Adipocyte (in vitro differentiated cells): ENCODE measurements at places on chromosomes 11 and 22.
A peak's percentile ranks its signal among the peaks of the same experiment; 100 is the strongest.

DNA sequence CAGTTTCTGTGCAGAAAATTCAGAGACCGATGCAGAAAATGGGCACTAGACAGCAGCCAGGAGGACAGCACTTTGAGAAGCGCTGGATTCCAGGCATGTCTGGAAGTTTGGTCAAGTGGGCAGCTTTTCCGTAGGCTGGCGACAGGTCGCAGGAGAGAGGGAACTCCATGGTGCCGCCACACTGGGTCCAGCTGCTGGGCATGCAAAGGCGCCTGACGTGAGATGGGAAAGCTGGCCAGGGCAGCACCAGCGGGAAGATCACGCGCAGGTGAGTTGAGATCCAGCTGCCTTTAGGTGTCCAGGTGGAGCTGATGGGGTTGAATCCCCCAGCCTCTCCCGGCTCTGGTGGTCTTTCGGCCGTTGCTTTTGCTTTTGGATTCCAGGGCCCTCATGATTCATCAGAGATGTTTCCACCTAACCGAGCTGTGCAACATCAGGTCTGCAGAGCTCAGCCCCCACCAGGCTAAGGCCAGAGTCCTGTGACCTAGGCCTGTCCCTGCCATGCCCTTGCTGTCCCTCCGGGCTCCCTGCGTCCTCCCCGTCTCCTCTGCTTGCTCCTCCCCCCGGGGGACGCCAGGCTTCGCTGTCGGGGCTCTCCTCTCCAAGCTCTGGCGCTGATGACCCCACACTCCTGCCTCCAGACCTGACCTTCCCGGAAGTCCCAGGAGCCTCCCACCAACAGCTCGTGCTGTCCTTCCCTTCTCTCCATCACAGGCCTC, 1001.7 kb downstream of the BRD1 start:
- no peak for DNase-seq

- DNase-seq = no peak
These were observed 12.0 kb upstream of the P2RY6 start for GRCh38 chr11:73260127-73260457.

- DNase-seq = no peak
These were observed 18.1 kb downstream of the IL17REL start for GRCh38 chr22:49994361-49995040.

GRCh38 chr11:111395081-111395480, 16.0 kb upstream of the POU2AF1 start:
- no peak for DNase-seq

- DNase-seq = no peak
These were observed 34.8 kb downstream of the TSPAN18 start for GRCh38 chr11:44761551-44761961.

- DNase-seq = no peak
These were observed 1023.5 kb downstream of the BRD1 start for GRCh38 chr22:48803948-48804810.

DNA sequence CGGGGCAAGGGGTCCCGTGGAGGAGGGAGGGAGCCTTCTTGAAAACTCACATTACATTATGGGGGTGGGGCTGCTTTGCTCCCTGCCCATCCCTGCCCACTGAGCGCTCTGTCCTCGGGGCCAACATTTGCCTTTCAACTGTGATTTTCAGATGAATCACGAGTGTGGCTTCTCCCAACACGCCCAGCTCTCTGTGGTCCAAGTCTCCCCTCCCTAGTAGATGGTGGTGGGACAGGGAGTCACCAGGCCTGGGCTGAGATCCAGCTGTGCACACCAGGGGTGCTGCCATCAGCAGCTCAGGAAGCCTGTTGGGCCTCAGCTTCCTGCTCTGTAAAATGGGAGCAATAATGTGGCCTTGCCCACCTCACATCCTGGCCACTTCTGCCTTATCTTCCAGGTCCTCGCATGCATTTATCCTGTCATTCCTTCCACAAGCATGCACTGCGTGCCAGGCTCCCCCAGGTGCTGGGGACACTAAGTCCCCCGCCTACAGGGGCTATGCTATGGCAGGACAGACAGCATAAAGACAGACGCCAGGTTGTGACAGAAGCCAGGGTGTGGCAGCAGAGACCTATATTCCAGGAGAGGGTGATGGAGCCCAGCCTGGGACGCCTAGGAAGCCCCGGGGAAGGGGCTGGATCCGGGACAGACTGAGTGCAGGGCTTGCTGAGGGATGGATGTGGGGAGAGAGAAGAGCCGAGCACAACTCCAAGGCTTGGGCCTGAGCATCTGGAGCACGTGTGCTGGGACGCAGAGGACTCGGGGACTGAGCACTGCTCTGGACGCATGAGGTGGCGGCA, 30.5 kb downstream of the NFAM1 start:
- DNase-seq = no peak

GRCh38 chr22:47816863-47817210, 1054.4 kb downstream of the TBC1D22A start:
- no peak for DNase-seq

- no peak for DNase-seq
These were observed 80.1 kb downstream of the SOX6 start for GRCh38 chr11:16276251-16276650.

DNA sequence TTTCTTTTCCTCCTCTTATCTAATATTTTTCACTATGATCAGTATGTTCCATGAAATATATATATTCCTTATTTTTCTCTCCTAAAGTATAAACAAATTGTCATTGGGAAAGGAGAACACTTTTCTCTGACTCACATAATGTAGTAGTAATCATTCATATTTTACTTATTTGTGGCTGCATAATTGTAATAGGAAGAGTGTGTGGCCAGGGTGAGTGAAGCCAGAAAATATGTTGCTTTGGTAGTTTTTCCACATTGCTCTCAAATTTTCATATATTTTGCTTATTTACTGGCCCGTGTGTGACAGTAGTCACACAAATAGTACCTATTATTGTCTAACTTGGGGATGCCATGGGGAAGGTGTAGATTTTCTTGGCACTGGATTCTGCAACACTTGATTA, 172.1 kb downstream of the DYNC2H1 start:
- DNase-seq = peak; percentile 32

DNA sequence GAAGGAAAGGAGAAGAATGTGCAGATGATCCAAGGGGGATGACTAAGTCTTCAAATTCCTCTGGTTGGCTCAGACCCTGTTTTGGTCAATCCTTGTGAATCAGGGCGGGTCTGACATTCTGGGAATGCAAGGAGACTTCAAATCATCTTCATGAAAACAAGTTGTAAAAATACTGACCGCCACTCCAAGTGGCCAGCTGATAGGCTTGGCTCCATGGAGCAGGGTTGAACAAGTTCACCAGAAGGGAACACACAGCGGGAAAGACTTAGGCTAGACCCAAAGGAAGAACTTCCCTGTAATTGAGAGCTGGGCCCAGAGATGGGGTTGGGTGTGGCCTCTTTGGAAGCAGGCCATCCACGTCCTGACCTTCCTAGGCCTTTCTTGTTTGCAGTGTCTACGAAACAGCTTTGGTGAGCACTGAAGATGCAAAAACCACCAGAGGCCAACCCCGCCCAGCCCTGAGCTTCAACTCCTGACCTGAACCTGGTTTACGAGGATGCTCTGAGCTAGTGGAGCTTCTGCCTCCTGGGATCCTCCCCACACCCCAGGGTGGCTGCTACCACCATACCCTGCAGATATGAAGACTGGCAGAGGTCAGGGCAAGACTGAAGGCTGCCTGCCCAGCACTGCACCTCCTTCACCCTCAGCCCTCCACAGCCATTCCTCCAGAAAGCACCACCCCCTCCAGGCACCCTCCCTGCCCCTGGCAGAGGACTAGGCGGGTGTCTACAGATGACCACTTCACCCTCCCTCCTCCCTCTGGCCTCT, 26.1 kb downstream of the GDPD5 start:
- peak; percentile 91 for DNase-seq

DNA sequence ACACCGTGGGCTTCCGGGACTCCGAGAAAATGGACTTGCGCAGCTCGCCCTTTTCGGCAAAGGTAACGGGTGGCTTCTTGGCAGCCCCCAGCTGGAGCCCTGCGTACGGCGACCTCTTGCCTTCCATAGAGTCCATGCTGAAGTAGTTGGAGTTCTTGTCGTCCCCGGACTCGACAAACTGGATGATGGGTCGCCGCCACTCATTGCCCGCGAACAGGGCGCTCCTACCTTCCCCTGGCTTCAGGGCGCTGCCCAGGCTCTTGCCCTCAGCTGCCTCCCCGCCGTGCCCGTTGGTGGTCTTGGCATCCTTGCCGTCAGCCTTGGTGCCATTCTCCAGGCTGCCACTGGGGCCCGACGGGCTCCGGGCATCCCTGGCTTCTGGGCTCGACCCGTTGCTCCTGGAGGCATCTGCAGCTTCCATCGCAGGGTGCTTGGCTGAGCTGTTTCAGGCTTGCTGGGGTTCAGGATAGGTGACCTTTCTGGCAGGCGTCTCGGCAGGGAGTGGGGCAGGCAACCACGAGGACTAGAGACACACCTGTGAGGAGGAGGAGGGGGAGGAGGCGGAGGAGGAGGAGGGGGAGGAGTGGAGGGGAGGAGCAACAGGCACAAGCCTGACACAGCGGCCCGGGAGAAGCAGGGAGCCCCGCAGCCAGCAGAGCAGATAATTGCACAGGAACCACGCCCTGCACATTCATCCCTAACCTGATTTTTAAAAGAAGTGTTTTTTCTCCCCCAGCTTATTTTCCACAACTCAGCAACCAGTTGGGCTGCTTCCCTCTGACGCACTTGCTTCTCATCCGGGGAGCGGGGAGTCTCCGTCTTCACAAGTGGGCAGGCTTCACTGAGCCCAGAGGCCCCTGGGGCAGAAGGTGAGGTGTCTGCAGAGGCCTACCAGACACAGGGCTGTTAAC, at the start of gene TRIM29:
Gene TRIM29, minus strand, starts transcription at position 503 of the 911 bp plus-strand sequence. Its CDS starts 82 bp downstream, at position 421.
- no peak for DNase-seq

DNA sequence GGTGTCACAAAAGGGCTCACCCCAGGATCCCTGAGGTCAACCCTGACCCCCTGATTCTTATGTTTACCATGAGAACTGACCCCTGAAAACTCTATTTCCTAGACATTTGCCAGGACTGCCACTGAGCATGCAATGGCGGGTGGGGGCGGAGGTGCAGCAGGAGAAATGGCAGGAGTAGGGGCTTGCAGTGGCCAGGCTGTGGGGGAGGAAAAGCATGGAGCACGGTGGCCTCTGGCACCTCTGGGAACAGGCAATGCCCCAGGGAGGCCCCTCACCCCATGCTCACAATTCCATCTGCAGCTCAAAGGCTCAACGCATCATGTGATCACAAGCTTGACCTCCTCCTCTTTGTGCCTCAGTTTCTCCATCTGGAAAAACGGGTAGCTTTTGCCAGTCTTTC, 46.5 kb upstream of the FGF3 start:
- DNase-seq = no peak

GRCh38 chr11:19555266-19555665, 157.4 kb upstream of the NAV2 start:
- no peak for DNase-seq

GRCh38 chr11:34639545-34639944, 18.7 kb downstream of the EHF start:
- DNase-seq = no peak

GRCh38 chr11:36342327-36342726, 46.2 kb downstream of the PRR5L start:
- DNase-seq = no peak

GRCh38 chr11:19519912-19520641, 192.6 kb upstream of the NAV2 start:
- no peak for DNase-seq

DNA sequence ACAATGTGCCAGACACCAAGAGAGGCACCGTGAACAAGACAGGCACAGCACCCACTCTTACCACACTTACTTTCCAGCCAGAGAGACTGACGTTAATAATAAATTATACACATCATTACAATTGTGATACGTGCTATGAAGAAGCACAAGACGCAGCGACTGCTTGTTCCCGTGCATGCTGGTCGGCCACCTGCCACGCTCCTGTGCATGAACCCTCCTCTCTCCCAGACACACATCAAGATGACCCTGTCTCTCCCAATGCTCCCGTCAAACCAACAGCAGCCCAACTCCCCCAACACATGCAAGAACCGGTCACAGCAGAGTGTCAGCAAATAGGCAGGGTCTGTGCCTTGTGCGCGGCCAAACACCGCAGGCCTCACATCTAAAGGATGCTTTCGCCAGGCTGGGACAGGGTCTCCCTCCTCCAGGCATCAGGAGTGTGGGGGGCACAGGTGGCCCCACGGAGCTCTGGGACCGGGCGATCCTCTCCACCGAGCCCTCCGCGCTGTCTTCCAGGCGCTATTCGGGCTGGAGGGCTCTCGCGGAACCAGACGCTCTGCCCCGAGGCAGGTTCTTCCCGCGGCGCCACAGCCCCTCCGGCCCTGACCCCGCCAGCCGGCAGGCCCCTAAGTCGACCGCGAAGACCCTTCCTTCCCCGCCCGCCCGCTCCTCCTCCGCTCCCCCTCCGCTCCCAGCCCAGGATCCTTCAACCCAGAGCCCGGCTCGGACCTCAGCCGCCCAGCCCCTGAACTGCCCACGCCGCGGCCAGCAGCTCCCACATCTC, 533 bp downstream of the SERGEF start:
- DNase-seq = peak; percentile 35

DNA sequence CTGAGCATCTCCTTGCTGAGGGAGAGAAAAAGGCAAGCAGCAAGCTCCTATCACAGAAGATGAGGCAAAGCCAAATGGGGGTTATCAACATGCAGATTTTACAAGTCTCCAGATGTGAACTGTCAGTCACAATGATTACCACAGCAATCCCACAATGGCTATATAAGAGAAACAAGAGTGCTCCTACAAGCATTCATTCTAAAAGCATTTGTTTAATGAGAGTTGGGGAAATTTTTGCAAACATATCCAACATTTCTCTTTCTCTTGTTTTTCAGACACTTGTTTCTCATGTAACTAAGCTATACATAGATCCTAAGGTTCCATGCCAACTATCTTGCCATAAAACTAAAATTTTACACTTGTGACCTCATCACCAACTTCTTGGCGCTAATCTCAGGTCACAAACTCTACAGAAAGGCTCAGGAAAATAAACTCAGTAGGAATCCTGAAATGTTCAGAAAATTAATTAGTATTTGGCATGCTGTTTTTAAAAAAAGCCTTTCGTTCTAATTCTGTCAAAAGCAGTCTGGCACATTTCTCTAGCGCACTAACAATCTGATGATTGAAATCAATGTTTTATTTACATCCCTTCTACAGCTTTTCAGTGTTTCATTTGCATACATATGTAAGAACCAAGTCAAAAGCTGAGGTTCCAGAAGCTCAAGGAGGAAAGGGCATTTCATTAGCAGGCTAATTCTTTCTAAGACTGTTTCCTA, 199.5 kb downstream of the TTC28 start:
- DNase-seq = no peak

DNA sequence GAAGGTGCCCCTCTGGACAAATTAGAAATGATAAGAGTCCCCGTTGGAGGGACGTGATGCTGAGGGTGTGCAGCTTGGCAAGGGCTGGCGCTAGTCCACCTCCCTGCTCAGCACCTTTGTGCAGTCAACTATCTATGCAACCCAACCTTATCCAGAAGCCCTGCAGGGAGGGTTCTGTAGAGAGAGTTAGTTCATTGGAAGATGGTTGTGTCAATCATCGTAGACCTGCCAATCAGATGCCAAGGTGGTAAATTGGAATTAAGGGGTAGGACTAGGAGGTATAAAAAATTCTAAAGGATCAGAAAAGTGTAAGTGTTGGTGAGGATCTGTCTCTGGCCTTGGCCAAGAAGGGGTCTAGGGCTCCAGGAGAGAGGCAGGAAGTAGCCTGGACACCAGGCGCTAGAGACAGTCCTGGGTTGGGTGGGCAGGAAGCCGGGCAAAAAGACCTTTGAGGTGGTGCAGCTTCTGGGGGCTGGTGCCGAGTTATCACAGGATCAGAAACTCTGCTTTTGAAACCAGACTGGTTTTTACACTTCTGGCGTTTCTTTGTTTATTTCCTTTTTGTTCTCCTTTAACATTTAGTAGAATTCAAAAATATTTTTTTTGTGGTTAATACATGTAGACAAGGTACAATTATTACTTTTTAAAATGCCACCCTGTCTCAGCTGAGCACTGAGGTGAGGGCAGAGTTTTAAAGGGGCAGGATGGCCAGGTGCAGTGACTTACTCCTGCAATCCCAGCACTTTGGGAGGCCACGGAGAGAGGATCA, 1.6 kb downstream of the C1QTNF6 start:
- DNase-seq = peak; percentile 64
